ENCODE measurements at places on chromosomes 4 and X.
A peak's percentile ranks its signal among the peaks of the same experiment; 100 is the strongest.

DNA sequence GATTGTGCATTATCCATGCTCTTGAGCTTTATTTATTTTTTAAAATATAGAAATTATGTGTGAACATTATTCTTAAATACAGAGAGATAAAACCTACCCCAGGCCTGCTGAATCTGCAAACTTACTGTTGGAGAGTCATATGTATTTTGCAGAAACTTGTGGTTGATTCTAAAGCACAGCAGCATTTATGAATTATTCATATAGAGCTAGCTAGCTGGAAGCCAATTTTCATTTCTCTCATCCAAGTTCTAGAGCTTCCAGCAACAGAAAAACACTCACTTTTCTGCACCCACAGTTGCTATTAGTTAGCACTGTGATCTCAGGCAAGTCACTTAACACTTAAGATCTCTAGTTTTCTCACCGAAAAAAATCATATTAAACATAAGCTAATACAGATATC, 479.5 kb upstream of the FAM47C start:
- no peak for DNase-seq

DNA sequence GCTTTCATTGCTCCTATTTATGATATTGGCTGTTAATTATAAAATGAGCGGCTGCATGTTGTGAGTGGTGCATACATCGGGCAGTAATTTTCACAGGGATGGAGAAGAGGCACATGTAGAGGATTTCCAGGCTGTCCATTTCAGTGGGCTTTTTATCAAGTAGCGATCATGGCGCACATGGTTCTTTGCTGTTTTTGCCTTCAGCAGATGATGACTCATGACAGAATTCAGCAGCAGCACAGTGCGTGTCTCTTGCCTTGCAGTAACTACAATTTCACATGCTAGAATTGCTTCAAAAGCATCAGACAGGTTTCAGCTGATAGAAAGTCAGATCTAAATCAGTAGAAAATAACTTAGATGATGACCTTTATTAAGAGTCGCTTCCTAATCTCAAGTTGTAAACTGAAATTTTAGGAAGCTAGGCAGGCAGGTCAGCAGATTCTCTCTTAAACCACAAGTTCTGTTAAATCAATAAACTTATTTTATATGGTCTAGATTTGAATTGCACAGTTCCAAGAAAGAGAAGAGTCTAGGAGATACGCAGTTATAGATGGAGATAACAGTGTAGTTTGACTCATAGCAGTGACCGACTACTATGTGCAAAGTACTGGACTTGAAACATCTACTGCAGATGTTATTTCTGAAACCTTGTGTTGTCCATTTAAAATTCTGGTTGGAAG, 35.8 kb downstream of the LRP2BP start:
- no peak for DNase-seq

- DNase-seq = no peak
Observed at GRCh38 chr4:104986306-104986705, 160.4 kb upstream of the TET2 start.

- peak; percentile 86 for DNase-seq
Observed at GRCh38 chr4:27094783-27095182, 234.1 kb downstream of the STIM2 start.

- DNase-seq = no peak
Observed at GRCh38 chrX:13103188-13103913, 58.9 kb upstream of the FAM9C start.

DNA sequence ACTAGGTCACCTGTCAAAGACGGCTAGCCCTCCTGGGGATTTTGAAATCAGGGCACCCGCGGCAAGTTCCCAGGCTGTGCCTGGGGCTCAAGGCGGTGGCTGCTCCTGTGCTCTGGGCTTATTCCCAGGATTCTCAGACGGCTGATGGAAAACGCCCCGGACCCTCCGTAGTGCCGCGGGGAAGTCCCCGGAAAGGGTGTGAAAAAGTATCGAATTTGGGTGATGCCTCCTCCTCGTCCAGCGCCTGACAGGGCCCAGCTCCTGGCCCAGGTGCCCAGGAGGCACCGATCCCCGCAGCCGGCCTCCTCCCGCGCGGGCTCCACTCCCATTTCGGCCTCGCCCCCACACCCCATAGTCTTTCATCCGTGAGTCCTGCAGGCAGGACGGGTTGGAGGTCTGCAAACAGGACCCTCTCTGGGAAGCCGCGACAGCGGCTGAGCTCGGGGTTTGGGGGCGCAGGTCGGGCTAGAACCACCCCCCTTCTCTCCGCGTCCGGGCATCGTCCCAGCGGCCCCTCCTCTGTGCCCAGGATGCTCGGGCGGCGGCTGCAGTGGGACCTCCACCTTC, 1.1 kb upstream of the NSG1 start:
- no peak for DNase-seq

GRCh38 chr4:145827885-145828284, 110.7 kb downstream of the ZNF827 start:
- DNase-seq = no peak

DNA sequence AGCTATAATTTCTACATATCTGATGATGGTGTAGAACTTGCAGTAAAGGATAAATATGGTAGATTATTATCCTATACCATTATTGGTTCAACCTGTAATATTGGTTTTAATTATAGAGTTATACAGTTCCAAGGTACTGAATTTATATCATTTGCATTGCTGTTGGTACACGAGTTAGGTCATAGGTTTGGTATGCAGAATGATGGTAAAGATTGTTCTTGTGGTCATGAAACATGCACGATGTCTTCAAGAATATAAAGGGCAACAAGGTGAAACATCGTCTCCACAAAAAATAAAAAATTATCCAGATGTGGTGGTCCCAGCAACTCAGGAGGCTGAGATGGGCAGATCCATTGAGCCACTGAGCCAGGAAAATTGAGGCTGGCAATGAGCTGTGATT, 99.6 kb downstream of the ADAM29 start:
- no peak for DNase-seq

GRCh38 chrX:1925053-1925481, 310.2 kb downstream of the ASMT start:
- no peak for DNase-seq

DNA sequence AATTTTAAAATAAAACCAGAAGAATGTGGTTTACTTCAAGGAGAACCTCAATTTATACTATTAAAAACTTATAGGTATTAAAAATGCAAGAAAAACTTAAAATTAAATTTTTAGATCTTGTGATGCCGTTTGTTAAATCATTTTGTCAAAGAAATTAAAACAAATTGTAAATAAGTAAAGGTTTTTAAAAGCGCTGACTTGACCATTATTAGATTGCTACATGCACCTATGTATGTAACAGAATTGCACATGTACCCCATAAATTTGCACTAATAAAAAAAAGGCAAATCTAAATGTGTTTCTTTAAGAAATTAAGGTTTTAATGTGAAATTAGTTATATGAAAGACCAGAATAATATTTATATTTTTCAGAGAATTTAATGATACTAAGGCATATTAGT, 156.1 kb downstream of the LARP7 start:
- DNase-seq = no peak

- DNase-seq = no peak
Observed at GRCh38 chrX:132184871-132185270, 34.4 kb downstream of the RAP2C start.

DNA sequence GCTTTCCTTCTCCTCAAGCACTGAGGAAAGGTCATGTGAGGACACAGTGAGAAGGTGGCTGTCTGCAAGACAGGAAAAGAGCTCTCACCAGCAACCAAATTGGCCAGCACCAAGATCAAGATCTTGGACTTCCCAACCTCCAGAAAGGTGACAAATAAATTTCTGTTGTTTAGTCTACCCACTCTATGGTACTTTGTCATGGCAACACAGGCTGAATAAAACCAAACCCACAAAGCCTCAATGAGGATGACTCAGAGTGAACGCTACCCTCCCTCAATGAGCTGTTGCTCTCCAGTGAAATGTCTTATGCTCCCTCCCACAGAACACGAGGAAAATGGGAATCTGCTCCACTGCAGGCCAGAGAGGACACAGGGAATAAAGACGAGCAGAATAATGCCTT, 244.1 kb downstream of the RAB28 start:
- no peak for DNase-seq

DNA sequence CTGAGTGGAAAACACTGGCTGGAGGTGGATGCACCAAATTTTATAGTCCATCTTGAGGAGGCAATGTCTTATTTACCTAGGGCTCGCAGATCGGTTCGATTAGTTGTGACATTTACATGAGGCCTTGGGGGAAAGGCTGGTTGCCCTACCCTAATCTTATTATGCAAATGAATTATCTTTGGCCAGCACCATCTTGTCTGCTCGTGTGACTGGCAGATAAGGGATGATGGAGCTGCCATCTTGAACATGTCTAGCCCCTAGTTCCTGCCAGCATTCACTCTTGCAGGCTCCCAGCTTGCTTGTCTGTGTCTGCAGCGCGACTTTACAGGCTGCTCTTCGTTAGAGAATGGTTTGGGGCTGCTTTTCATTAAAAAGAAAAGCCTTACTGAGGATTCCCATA, 61.9 kb downstream of the SEC24B start:
- DNase-seq = no peak

DNA sequence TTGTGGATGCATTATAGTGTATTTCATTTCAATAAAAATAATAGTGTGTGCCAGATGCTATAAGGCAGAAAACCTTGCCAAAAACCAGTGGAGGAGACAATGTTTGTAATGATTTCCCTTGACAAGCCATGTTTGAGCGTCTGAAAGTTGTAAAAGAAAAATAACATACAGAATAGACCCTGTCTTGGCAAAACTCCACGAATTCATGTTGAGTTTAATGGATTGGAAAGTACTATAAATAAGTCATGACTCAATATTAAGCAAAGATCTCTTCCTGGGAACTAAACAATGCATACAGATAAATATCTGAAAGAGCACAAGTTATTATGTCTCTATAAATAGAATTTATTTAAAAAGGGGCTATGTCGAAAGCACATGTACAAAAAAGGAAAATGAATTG, 543.5 kb downstream of the GABRG1 start:
- no peak for DNase-seq

- no peak for DNase-seq
Observed at GRCh38 chr4:164892018-164892417, 15.0 kb downstream of the APELA start.

DNA sequence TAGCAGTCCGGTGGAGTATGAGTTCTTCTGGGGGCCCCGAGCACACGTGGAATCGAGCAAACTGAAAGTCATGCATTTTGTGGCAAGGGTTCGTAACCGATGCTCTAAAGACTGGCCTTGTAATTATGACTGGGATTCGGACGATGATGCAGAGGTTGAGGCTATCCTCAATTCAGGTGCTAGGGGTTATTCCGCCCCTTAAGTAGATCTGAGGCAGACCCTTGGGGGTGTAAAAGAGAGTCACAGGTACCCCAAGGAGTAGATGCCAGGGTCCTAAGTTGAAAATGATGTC, 852 bp downstream of the MAGEH1 start:
- DNase-seq = no peak

- DNase-seq = no peak
Observed at GRCh38 chr4:107987916-107988762, 1.6 kb upstream of the HADH start.

DNA sequence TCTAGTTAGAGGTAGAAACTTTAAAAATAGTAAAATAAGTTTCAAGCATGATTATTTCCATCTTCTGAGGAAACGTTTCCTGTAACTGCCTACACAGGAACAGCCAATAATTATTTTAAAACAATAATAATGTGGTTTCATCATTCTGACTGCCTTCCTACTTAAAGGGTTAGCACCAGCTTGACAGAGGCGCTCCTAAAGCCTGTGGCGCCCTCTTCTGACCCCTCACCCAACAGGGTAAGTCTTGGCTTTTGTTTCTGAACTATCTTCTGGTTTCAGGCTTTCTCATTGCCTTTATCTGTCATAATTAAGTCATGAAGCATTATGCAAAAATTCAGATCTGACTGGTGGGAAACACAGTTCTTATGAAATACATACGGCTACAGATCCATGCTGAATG, 96.7 kb downstream of the ITM2A start:
- DNase-seq = no peak

DNA sequence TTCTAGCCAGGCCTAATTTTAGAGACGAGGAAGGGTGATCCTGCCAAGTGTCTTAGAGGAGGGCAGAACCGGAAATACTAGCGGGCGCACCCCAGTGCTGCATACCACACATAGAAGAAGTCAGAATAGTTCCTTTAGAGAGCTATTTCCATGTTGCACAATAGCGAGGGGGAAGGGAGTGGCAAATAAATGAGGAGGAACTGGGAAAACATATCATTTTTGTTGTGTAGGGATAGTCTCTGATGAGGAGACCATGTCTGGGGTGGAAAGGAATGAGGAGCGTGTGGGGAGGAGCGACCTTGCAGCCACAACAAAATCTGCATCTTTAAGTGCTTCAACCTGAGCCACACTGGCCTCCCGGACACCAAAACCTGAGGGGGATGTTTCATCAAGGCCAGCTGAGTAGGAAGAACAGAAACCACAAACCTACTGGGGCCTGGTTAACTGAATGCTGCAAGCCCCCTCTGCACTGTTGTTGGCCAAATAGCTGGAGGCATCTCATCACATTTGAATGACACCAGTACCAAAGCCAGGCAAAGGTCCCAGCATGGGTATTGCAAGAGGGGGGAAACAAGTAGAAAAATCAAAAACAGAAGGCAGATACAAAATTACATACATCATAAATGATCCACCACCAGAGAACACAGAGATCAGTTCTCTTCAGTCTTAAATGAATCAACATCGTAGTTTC, 26.7 kb upstream of the C1QTNF7 start:
- no peak for DNase-seq

- no peak for DNase-seq
Observed at GRCh38 chrX:8455557-8455956, 9.1 kb upstream of the VCX3B start.

GRCh38 chr4:3291969-3292570, 751 bp upstream of the RGS12 start:
- DNase-seq = peak; percentile 64

DNA sequence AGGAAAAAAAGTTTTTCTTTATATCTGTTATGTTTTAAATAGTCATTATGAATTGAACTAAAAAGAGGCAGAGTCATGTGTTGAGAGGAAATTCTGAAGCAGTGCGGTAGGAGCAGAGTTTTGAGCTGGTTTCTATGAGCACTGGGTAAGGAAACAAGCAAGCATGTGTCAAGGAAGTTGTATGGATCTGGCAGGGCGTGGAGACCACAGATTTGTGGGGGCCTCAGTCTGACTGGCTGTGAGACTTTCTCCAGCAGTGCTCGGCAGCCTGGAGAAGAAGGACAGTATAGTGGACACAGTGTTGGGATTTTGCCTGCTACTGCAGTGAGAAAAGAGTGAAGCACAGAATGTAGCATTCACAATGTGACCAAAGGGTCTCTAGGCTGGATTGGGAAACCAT, 399.1 kb downstream of the INPP4B start:
- no peak for DNase-seq

DNA sequence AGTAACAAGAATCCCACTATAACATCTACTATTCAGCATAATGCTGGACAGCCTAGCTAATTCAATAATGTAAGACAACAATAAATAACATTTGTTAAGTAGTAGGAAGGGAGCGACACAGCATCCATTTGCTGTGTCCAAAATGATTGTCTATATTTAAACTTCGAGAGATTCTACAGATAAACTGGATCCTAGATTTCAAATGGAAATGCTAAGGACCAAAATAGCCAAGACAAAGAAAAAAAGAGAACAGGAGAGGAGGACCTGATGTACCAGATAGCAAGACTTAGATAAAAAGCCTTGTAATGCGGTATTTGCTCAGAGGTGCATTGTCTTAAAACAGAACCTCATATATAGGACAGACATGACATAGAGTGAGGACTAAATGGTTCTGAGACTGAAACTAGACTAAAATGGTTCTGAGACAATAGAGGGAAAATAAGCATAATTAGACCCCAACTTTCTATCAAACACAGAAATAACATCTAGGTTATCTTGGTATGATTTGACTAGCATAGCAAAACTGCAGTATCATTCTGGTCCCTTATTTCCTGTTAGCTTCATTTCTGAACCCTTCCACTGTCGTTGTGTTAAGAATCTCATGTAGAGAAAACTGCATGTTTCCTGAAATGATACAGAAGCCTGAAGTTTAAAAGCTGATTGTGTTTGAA, 3.8 kb downstream of the HPGDS start:
- no peak for DNase-seq

Data from NCI-H2029 treated with DMSO at 0.1 percent for 48 hours (cell line).